ENCODE measurements at places on chromosomes 12 and 14.
A peak's percentile ranks its signal among the peaks of the same experiment; 100 is the strongest.

DNA sequence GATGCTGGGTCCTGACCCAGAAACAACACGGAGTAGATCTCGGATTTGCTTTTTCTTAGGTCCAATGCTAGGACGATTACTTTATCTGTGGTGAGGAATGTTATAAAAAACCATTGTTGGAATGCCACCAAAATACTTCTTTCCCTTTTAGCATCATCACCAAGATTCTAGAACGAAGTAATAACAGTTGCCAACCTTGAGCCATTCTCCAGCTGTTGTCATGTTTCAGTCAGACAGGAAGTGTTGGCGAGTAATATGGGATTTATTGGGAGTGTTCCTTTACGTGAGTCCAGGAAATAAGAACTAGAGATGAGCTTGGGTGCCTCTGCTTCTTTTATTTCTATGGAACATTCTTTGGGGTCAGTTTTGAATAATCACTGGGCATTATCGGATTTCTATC, 892.9 kb downstream of the DIO2 start:
- H3K36me3 ChIP-seq: no peaks in the 10 kb centered on the region
- no peak overlapping the region for H3K4me3 ChIP-seq
- no peak overlapping the region for H3K27ac ChIP-seq
- peak; percentile 57 for DNase-seq

DNA sequence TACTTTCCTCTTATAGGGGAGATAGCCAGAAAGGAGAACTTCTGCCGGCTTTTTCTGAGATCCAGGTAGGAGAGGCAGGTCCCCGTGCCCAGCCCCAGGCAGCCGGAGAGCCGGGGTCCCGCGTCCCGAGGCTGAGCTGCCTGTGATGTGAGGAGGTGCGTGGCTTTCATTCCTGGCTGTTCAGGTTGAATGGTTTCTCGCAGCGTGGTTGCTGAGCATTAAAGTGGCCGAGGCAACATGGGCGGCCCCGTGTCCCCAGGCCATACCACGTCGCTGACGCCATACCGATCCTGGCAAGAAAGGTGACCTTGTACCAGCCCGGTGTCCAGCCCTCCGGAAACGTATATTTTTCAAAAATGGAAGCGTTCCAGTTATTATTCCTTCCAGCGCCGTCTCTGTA, 116.7 kb upstream of the MYL2 start:
- no peak for DNase-seq
- H3K36me3 ChIP-seq: no peaks in the 10 kb centered on the region
- no peaks in the 10 kb centered on the region for H3K4me1 ChIP-seq
- no peak overlapping the region for H3K4me3 ChIP-seq
- H3K27me3 ChIP-seq: peaks cover 39% of the 10 kb centered on the region

DNA sequence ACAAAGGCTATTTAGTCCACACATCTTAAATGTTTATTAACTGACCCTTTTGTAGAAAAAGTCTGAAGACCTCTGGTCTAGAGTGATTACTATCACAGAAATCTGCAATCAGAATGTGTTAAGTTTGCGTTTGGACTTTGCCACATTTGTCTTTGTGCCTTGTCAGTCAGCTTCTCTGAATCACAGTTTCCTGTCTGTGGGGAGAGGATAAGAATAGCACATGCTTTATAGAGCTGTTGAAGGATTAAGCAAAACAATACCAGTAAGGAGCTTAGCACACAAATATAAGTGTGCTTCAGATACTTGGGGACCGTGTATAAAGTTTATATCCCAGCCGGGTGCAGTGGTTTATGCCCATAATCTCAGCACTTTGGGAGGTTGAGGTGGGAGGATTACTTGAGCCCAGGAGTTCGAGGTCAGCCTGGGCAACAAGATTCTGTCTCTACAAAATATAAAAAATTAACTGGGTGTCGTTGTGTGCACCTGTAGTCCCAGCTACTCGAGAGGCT, 63.0 kb upstream of the BTG1 start:
- no peaks in the 10 kb centered on the region for H3K27me3 ChIP-seq
- peak; percentile 31 for DNase-seq
- no peaks in the 10 kb centered on the region for H3K36me3 ChIP-seq
- no peaks in the 10 kb centered on the region for H3K4me1 ChIP-seq

- peaks cover 6% of the 10 kb centered on the region for H3K4me1 ChIP-seq
- H3K27me3 ChIP-seq: no peaks in the 10 kb centered on the region
- peak overlapping the region; percentile 86 for H3K4me3 ChIP-seq
- peak; percentile 34 for DNase-seq
These were observed 929 bp upstream of the UBE2N start for GRCh38 chr12:93442411-93443340.

GRCh38 chr12:127619869-127620734, 646.9 kb upstream of the TMEM132C start:
- H3K36me3 ChIP-seq: no peaks in the 10 kb centered on the region
- no peak overlapping the region for H3K27ac ChIP-seq
- H3K4me1 ChIP-seq: no peaks in the 10 kb centered on the region
- no peaks in the 10 kb centered on the region for H3K27me3 ChIP-seq

GRCh38 chr12:52280796-52281560, 6.5 kb downstream of the KRT86 start:
- no peak overlapping the region for H3K4me3 ChIP-seq
- no peaks in the 10 kb centered on the region for H3K36me3 ChIP-seq
- peaks cover 24% of the 10 kb centered on the region for H3K4me1 ChIP-seq
- peak; percentile 97 for DNase-seq

GRCh38 chr12:28851781-28852180, 297.3 kb upstream of the FAR2 start:
- no peaks in the 10 kb centered on the region for H3K4me1 ChIP-seq
- peak; percentile 14 for DNase-seq
- H3K36me3 ChIP-seq: no peaks in the 10 kb centered on the region
- no peak overlapping the region for H3K4me3 ChIP-seq
- H3K27me3 ChIP-seq: no peaks in the 10 kb centered on the region
- H3K27ac ChIP-seq: no peak overlapping the region

Data from IMR-90 (cell line).